ENCODE measurements at places on chromosomes 3 and 15.

DNA sequence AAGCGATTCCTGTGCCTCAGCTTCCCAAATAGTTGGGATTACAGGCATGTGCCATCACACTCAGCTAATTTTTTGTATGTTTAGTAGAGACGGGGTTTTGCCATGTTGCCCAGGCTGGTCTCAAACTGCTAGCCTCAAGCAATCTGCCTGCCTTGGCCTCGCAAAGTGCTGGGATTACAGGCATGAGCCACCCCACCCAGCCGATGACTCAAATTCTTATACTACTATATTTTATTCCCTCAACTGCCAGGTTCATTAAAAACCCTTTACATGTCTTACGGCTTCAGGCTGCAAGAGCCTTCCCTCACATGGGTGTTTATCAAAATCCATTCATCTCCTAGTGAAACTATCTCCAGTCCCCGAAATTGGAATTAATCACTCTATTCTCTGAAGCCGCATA, 63.4 kb downstream of the CBLB start:
- DNase-seq = no peak

DNA sequence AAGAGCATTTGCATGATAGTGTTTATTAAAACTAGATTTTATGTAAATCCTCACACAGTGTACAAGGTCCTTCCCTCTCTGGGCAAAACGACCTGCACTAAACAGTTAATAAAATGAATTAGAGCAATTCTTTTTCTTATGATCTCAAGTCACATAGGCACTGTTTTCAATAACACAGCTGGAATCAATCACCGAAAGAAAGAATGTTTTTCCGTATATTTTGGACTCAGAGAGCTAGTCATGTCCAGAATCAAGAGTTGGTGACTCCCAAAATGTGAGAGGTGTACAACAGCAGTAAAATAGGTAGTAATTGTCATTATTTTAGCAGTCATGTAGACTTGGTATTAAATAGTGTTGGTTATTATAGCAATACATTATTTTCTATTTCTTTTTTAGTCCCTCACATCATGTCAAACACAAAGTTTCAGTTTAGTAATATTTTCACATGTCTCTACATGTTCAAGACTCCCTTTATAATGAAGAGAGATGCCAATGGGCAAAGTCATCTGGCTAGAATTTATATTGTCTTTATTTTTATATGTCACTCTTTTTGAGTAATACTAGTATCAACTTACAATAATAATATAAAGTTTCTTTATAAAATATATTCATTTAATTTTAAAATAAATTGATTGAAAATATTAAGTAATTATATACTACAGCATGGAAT, 448.6 kb upstream of the CDIN1 start:
- DNase-seq = no peak

DNA sequence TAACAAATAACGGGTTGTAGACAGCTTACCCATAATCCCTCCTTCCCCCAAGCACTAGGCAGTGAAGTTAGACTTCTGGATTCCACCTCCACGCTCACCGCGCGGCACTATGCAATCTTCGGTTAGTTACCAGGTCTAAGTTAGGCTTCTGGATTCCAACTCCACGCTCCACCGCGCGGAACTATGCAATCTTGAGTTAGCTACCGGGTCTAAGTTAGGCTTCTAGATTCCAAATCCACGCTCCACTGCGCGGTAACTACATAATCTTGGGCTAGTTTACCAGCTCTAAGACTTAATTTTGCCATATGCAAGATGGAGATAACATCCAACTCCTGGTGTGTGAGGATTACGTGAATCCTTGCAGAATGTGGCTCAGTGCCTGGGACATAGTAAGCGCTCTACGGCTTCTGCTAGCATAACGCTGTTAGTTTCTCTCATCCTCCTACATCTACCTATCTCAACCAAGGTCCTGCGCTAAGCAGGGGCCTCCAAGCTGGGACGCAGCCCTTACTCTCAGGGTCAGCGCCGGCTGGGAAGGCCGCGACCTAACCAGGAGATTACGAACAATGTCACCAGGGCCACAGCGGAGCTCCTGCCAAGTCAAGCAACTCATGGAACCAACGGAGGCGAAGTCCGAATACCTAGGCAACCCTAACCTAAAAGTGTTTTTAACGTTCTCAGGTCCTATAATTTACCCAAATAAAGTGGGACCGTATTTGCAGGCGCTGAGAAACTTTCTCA, 497 bp upstream of the RPLP1 start:
- DNase-seq = peak; percentile 44

- DNase-seq = no peak
These were observed 319.2 kb upstream of the SEMA6D start for GRCh38 chr15:47398132-47398531.

DNA sequence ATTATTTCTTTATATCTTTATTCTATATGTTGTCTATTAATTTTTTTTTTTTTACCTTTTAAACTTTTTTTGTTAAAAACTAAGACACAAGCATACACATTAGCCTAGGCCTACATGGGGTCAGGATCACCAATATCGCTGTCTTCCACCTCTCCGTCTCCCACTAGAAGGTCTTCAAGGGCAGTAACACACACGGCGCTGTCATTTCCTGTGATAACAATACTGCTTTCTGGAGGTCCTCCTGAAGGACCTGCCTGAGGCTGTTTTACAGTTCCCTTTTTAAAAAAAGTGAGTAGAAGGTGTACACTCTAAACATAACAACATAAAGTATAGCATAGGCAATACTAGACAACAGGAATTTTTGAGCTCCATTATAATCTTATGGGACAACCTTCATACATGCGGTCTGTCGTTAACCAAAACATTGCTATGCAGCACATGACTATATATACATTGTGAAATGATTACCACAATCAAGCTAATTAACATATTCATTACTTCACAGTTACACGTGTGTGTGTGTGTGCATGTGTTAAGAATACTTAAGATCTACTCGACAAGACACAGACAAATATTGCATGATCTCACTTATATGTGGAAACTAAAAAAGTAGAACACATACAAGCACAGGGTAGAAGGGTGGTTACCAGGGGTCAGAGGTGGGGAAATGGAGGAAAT, 20.8 kb downstream of the RAB6B start:
- no peak for DNase-seq

DNA sequence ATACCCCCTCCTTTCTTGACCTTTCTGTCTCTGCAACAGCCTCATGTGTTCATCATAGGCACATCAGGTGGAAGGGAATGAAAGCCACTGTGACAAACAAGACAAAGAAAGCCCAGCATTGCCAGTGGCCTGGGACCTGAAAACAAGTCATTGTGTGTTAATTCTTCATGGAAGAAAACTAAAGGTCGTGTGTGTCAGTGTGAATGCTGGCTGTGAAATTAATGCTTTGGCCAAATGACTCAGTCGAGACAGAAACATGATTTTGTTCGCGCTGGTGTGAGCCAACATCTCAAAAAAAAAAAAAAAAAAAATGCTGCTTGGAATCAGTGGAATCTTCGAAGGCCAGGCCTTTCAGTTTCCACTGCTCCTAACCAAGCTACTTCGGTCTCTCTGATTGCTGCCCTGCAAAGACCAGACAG, 386.5 kb upstream of the PROK2 start:
- no peak for DNase-seq

DNA sequence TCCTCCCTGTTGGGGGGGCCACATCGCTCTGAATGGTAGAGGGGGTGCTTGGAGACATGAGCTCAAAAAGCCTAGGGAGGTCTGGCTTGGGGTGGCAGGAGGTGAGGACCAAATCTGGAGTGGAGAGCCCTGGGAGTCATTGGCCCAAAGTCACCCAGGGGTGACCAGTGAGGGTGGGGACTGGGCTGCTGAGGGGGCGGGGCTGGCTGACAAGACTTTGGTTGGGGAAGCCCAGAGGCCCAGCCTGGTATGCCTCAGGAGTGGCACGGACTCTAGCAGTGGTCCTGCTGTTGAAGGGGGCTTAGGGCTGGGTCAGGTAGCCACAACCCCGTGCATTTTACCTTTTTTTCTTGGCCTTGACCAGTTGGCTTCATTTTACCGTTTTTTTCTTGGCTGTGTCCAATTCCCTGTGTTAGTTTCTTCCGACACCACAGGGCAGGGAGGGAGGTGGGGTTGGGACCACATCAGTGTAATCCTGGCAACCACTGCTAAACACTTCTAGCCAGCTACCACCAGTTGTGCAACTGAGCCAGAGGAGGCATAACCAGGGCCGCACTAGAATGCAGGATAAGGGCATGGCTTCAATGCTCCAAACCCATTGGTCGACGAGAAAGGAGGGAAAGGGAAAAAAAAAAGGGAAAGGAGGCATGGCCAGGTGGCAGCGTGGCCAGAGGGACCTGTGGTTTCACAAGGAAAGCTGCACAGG, 105.3 kb upstream of the C2CD4B start:
- no peak for DNase-seq

DNA sequence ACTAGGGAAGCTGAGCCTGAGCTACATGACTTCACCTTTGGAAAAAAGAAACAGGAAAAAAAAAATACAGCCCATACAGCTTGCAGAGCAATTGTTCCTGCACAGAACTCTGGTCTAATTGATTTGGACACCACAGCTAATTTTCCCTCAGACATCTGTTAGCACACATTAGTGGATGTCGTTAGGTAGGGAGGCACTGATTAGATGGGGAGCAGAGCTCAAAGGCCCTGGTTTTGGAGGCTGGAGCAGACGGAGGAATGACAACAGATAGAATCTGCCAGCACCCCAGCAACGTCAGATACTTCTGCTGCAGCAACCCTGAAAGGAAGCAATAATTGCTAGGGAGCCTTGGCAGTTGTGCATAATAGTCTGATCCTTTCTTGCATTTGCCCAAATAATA, 398.9 kb downstream of the LSAMP start:
- no peak for DNase-seq

DNA sequence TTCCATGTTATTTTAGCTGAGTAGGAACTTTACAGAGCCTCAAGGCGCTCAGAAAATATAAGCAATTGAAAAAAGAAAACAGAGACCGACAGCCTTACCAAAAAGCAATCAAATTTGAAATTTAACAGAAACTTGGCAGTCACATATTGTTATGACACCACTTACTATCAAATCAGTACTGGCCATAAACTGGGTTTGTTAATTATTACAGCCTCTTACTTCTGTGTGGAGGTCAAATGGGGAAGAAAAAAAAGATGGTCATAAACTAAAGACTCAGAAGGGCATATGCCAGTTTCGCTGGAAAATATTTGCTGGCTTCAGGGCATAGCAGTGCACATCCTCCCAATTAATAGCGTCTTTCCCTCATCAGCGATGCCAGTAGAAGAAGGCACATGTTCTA, 45.5 kb upstream of the SUCLG2 start:
- DNase-seq = no peak

DNA sequence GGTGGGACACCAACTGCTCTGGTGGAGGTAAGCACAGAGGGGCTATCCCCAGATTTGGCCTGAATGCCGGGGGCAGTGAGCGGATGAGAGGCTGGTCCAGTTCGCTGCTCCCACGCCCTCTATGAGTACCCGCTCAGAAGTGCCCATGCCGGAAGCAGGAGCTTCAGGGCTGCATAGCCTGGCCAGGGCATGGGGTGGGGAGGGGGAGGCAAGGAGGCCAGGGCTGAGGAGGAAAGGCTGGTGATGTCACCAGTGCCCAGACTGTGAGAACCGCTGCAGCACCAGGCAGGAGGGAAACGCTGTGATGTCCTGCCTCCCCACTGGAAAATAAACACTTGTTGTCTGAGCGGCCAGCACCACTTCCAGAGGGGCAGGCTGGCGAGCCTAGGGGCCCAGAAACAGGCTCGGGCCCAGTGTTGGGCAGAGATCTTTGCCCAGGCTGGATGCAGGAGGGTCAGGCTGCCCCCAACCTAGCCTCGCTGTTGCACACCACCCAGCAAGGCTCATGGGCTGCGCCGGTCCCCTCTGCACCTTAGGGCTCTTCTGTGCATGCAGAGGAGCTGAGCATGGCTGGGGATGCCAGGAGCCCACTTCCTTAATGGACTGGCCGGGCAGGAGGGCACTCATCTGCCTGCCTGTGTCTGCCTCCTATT, 10.9 kb upstream of the DLL4 start:
- DNase-seq = no peak

DNA sequence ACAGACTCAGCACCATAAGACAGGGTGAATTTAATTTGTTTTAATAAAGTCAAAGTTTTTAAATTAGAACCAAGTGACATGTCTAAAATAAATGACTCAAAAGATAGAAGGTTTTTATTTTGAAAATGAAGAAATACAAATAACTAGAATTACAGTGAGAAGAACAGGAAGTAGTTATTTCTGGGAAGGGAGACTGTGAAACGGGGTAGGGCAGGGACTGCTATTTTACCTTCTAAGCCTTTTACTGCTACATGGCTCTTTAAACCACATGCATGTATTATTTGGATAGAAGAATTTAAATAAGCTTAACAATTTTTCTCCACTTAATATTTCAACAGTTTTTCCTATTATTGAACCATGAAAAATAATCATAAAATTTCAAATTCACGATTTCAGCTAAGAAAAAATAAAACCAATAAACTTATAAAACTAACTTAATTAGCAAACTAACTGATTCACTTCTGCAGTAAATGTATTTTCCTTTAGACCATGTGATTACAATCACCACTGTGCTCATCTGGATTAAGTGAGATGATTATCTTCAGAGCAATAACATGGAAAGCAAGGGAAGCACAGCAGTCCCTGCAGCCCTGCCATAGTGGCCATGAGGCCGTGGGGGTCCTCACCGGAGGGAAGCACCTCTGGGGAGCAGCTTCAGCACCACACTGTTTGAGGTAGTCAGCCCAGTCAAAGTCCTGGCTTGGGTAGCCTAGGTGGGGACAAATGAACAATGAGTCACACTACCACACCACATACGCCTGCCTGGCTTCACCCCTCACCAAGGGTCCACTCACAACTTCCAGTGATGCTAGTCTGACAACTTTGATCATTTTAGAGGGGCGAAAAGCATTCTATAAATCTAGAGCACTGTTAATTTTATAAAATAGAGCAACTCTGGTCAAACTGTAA, 28.3 kb upstream of the STIMATE start:
- DNase-seq = no peak

DNA sequence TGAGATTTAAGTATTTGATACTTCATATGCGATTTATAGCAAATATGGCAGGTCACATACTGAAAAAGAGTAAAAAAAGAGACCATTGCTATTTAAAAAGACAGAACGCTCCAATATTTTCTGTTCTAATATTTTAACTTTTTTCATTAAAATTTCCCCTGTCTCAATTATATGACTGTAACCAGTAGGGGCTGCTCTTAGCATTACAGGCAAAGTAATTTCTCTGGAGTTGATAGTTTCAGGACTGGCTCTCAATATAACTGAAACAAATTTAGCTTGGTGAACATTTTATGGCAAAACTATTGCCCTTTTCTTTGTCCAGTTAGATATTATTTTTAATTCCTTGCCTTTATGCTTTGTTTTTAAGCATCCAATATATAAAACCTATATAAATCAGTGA, 286.3 kb upstream of the ROBO2 start:
- no peak for DNase-seq

GRCh38 chr3:27357665-27358258, 11.4 kb downstream of the NEK10 start:
- DNase-seq = peak; percentile 71

DNA sequence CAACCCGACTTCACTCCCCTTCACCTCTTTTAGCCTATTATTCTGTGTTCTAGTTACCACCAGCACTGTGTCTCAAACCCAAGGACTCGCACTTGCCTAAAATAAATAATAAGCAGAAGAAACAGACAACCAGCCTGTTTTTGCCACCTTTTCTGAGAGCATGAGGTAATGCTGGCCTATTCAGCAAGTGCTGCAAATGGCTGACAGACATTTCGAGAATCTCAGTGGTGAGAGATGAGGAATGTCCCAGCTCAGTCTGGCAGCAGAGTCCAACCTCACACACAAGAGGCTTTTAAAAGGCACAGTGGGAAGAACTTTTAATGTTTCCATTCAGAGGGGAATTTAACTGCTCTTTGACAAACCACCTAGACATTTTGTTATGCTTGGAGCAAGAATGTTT, 143.3 kb upstream of the GMNC start:
- DNase-seq = no peak

- DNase-seq = no peak
These were observed 35.2 kb downstream of the TGFBR2 start for GRCh38 chr3:30641416-30642251.

All from activated naive CD4-positive, alpha-beta T cell treated with anti-CD3 and anti-CD28 coated beads, Interleukin-2, amount 10 ng/mL, durations not matched to agents 7 days and 5 days (primary cell).